Left lung (tissue), 14 donors: ENCODE measurements at places on chromosomes 1 and 21. TPM values are rescaled to one million over a fixed set of nuclear protein-coding genes. Genes with fewer than 3 reads are reported as not detected.
A peak's percentile ranks its signal among the peaks of the same experiment; 100 is the strongest.

Gene UBQLN4
- polyA plus RNA-seq = 63.0 TPM

- DNase-seq = no peak
Observed at GRCh38 chr1:157975228-157975950, 18.1 kb upstream of the KIRREL1 start.

- no peak for DNase-seq
Observed at GRCh38 chr1:59237900-59238299, 59.0 kb upstream of the FGGY start.

DNA sequence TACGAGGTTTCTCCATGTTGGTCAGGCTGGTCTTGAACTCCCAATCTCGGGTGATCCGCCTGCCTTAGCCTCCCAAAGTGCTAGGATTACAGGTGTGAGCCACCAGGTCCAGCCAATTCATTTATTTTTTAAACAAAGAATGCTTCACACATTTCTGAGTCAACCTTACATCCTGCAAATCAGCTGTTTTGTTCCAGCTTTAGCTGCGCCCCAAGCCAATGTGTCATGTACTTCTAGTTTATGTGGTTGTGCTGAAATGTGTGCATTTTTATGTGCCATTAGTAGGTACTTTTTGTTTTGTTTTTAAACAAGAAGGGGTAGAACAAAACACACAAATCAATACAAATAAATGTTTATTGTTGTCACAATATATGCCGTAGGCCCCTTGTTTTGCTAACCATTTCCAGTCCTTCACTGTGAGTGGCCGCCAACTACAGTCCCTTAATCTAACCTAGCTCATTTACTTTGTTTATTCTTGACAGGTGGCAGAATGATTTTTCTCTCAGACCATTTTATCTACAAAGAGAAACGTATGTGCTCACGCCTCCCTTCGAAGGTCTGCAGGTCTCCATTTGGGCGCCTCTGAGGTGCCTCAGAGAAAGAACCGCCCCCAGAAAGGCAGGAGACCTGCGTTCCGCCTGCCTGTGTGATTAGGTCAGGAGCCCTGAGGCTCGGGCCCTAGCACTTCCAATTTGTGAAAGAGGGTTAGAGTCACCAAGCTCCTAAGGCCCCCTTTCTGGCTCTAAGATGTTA, 2.8 kb upstream of the CASQ2 start:
- no peak for DNase-seq

DNA sequence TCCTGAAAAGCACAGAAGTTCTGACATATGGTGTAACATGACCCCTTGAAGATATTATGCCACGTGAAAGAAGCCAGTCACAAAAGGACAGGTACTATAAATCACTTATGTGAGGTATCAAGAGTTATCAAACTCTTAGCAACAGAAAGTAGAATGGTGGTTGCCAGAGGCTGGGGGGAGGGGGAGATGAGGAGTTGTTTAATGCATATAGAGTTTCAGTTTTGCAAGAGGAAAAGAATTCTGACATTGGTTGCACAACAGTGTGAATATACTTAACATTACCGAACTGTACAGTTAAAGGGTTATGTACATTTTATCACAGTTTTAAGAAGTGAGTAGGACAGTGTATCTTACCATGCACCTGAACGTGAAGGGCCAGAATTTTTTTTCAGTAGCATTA, 80.0 kb downstream of the USP25 start:
- peak; percentile 31 for DNase-seq

Gene THEM5
- 0.98 TPM for polyA plus RNA-seq

DNA sequence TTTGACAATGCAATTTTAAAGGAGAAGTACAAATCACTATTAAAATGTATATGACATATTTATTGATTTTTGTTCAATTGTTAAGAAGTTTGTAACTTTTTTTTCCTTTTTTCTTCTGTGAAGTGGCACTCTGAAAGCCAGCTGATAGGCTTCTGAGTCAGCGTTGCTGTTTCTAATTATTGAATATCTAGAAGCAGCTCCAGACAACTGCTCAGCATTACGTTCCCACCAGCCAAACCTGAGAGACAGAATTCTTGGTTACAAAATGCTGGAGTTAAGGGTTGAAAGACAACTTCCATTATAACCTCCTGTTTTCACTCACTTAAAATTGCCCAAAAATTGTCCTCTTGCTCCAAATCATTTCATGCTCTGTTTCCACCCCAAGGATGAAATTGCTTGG, 31.4 kb upstream of the LMX1A start:
- DNase-seq = no peak

GRCh38 chr1:150516616-150517015, 1.1 kb downstream of the FALEC start:
- no peak for DNase-seq

Gene SLC1A7
- polyA plus RNA-seq = 0.66 TPM

GRCh38 chr21:14620152-14620551, 74.0 kb upstream of the SAMSN1 start:
- DNase-seq = no peak

GRCh38 chr1:202844259-202844658, 33.5 kb downstream of the PCAT6 start:
- no peak for DNase-seq

Gene CFAP45
- polyA plus RNA-seq = 8.4 TPM

Gene NCF2
- polyA plus RNA-seq = 4.7 TPM

Gene ANGPTL3
- polyA plus RNA-seq = 0.96 TPM

- no peak for DNase-seq
Observed at GRCh38 chr1:19960591-19960990, 18.8 kb downstream of the PLA2G2A start.

Gene NTMT2
- not detected for polyA plus RNA-seq

- peak; percentile 53 for DNase-seq
Observed at GRCh38 chr1:173190101-173190936, 16.8 kb downstream of the TNFSF4 start.

Gene OR2L2
- polyA plus RNA-seq = 0.06 TPM
